ENCODE measurements at places on chromosomes 7 and 10.
A peak's percentile ranks its signal among the peaks of the same experiment; 100 is the strongest.

DNA sequence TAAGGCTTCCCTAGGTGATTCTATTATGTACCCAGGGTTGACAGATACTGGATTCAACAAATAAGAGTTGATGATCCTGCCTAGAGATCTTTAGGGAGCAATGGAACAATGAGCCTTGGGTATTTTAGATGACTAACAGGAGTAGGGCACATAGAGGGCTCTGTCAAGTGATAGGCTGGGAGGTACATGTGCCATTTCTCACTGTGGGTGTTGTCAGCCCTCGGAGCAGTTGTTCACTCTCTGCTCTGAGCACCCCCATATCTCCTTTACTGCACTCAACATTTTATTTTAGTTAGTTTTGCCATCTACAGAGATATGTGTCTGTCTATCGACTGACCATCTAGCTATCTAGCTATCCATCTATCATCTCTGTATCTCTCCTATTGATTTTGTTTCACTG lies 950.6 kb downstream of the TYW1 start:
- no peak for DNase-seq

- no peak for DNase-seq
Observed at GRCh38 chr10:92395271-92395670, 104.3 kb downstream of the MARCHF5 start.

- no peak for DNase-seq
Observed at GRCh38 chr10:119533473-119533872, 9.0 kb downstream of the RGS10 start.

GRCh38 chr7:91212582-91212981 lies 51.7 kb upstream of the FZD1 start:
- DNase-seq, result no peak

DNA sequence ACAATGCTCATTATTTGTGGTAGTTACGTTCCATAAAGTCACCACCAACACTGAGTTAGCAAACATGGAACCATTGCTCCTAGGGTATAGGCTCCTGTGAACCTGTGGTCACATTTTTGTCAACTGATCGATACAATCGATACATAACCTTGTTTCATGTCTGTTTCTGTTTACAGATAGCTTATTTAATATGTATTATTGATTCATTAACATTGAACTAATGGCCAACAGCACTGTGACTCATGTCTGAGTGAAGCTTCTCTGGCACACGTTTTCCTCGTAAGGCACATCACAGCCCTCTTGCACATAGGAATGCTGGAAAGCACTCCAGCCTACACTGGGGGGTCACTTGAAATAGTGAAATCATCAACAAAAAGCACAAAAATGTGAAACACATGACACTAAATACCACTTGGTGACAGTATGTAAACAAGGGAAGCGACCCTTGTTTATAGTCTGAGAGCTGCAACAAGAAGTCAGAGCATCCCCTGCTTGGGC lies 27.0 kb downstream of the GHRHR start:
- DNase-seq, result no peak

DNA sequence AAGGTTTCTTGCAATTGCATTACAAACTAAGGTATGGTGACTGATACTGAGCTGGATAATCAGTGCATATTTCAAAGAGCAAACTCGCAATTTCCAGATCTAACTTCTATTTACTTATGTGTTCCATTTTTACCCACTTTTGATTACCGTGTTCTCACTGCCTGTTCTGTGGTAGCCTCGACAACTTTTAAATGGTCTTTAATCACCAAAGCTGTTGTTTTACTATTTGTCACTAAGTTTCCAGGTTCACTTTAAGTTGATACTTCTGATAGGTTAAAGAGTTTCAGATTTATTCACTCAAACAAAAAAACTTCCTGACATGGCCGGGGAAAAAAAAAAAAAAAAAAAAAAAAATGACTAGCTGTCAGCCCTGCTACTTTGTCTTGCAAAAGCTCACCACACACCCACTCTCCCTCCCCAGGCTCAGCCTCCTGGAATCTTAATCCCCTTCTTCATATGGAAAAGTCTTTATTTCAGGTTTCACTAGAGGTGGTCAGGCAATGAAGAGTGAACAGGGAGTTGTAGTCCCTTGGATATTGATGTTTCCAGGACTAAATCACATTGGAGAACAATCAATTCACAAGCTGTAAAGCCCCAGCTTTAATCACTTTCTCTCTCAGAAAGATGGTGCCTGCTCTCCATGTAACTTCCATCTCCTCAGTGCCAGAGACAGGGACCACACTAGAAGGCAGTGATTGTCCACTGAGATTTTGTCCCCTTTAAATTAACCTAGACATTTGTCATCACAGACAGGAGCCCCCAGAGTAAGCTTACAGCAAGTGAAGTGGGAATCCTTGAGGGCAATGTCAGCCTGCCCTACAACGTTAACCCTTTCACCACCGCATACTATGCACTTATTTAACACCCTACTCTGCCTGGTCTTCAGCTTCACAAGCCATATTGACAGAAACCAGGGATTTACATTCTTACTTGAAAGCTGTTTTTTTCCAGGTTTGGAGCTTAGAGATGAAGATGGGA lies 749.1 kb upstream of the SORCS1 start:
- no peak for DNase-seq

- no peak for DNase-seq
Observed at GRCh38 chr10:44990302-44990655, 10.4 kb upstream of the ZNF22 start.

DNA sequence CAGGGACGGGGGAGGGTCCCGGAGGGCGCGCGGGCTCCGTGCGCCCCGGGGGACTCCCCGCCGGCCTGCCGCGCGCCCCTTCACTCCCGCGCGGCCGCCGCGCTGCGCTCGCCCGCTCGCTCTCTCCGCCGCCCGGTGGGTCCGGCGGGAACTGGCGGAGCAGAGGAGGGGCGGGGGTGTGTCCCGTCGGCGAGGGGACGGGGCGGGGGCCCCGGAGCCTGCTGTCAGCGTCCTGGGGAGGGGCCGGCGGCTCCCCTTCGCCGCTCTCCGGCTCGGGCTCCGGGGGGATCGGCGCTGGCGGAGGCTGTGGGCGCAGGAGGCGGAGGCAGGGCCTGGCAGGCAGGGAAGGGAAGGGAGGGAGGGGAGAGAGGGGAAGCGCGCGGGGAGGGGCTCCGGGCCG lies at the start of gene SH3PXD2A:
Gene SH3PXD2A (minus strand): TSS at position 153 of the 400 bp plus-strand sequence. CDS start 310 bp downstream, outside the sequence.
- peak; percentile 33 for DNase-seq

Measured in skin of body (tissue), 3 donors.